ENCODE measurements at places on chromosomes 13 and 19.

DNA sequence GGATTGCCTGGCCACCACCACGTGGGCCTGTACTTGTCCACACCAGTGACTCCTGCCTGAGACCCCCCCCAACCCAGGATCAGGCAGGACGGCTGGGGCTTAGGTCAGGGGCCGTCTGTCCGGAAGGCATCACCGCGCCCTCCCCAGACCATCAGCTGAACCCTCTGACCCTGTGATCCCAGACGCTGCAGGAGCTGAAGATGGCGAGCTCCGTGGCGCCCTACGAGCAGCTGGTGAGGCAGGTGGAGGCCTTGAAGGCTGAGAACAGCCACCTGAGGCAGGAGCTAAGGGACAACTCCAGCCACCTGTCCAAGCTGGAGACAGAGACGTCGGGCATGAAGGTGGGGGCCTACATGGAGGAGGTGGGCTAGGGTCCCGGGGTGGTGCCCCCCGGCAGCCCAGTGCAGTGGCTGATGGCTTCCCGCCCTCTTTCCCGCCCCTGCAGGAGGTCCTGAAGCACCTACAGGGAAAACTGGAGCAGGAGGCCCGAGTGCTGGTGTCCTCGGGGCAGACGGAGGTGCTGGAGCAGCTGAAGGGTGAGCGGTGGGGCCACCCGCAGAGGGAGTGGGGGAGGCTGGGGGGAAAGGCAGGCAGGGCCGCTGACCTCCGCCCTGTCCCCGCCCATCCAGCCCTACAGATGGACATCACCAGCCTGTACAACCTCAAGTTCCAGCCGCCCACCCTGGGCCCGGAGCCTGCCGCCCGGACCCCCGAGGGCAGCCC is 3.0 kb downstream of the APC2 start:
- DNase-seq = no peak

DNA sequence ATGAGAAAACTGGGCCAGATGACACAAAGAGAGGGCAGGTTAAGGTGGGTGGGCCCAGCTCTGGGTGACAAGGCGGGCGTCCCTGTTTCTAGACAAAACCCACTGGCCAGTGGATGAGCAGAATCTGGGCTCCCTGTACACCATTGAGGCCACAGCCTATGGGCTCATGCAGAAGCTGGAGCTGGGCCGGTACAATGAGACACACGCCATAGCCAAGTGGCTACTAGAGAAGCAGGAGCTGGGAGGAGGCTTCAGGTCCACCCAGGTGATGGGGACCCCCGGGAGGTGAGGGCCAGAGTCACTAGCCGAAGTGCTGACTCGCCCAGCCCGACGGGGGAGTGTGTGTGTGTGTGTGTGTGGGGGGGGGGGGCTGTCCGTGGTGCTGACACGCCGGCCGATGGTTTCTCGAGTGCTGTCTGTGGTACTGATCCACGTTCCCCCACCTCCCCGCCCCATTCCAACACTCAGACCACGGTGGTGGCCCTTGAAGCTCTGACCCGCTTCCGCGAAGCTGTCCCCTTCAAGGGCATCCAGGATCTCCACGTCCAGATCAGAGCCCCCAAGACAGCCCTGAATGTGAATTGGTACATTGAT is 24.3 kb upstream of the SHFL start:
- DNase-seq = no peak

DNA sequence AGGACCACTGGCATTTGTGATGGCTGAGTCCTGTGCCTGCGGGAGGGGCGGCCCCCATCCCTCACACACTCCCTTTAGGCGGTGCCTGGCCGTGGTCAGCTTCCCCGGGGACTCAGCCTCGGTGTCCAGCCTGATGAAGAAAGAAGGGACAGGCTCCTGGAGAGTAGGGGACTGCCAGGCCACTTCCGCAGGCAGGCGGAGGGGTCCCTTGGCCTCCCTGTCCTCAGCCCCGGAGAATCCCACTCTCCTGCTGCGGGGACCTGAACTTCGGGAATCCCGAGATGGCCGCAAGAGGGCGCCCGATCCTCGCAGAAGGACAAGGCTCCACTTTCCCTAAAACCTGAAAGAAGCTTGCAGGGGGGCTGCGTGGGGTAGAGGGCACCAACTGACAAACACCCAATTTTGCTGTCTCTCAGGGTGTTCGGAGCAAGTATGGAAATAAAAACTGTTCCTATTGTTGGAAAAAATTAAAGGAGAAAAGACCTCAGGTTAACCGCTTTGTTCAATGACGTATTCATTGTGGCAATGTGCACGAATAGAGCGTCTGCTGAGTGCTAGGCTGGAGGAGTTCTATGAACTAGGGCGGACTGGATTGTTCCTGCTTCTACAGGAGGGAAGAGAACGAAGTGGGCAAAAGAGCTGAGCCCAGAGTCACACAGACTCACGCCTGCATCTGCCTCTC is 297.3 kb downstream of the ZNF536 start:
- no peak for DNase-seq

DNA sequence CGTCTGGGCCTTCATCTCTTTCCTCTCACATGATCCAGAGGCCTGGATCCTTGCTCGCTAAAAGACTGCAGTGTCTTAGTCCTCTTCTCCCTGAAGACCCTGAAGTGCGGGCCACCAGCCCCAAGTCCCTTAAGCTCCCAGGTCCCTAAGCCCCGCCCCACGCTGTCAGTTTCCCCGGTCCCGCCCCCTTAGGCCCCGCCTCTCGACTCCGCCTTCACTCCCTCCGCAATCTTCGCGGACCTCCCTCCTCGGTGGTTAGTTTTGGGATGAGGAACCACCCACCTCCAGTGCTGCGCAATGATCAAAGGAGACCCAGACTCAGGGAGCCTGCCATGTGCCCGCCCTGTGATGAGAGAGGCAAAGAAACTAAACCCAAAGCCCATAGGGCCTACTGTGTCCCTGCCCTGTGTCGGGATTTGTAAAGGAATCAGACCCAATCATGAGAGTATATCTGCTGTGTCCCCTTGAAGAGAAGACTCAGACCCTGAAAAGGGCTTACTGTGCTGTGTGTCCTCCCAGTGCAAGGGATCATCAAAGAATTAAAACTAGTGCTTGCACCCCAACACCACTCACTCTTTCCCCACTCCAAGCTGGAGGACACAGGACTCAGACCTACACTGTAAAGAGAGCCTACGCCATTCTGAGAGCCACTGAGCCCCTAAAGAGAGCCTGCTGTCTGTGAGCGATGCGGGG is 3.0 kb upstream of the COX6B1 start:
- no peak for DNase-seq

DNA sequence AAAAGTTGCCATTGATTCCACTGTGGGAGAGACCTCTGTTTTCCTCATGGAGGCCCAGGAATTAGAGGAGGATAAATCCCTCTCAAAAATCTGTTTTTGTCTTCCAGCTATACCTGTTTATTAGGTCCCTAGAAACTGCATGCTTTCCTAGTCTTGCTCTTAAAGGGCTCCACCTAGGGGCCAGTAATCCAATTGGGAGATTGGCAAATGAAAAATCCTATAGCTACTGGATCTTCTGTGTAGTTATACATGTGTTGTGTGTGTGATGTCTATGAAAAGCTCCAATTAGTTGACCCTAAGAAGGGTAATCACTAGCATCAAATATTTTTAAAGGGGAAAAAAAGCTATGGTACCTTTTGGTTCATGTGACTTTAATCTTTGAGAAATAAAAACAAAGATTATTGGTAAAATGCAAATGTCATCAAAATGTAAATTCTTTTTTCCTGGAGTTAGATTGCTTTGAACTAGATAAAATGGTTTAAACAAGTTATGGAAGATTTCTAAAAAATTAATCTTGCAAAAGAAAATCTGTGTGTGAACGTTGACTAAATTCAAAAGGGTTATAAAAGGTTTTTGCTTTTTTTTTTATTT is 63.4 kb upstream of the C1QTNF9B start:
- DNase-seq = no peak

GRCh38 chr13:42696191-42696590 is 85.2 kb upstream of the FAM216B start:
- DNase-seq = peak; percentile 98

- no peak for DNase-seq
Measured at GRCh38 chr13:30153545-30154426, 153.6 kb downstream of the KATNAL1 start.

DNA sequence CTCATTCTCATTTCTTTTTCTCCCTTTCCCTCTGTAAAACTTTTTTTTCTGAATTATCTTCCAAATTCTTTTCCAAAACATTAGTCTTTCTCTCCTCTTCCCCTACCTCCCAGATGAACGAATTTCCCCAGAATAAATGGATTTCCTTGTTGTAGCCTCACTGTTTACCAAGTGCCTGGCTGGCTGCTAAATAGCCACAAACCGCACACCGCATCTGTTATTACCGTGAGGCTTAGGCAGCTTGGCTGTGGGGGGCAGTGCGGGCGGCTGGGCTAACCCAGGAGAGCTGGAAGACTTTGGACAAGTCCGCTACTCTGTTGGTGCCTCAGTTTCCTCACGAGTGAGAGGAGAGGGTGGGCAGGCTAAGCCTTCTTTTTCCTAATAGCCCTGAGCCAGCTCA is 10.7 kb downstream of the IL17D start:
- DNase-seq = no peak
